Renal pelvis (tissue), 12 donors: ENCODE measurements at places on chromosomes 2 and 18. TPM values are rescaled to one million over a fixed set of nuclear protein-coding genes. Genes with fewer than 3 reads are reported as not detected.

Gene IL1R2
- 1.1 TPM for polyA plus RNA-seq

Gene LCT
- not detected for polyA plus RNA-seq

Gene ELP2
- 116 TPM for polyA plus RNA-seq

Gene ASPRV1
- 4.3 TPM for polyA plus RNA-seq

Gene IL1B
- 0.67 TPM for polyA plus RNA-seq

Gene SERPINB12
- not detected for polyA plus RNA-seq

Gene SLC30A3
- 10.8 TPM for polyA plus RNA-seq

Gene OSBPL6
- polyA plus RNA-seq = 6.5 TPM

Gene COL4A3
- 70.7 TPM for polyA plus RNA-seq

Gene NDUFS1
- polyA plus RNA-seq = 91.1 TPM

Gene AOX1
- 2.3 TPM for polyA plus RNA-seq

Gene ALLC
- not detected for polyA plus RNA-seq

Gene FEV
- 0.17 TPM for polyA plus RNA-seq

Gene SP9
- not detected for polyA plus RNA-seq

Gene MMADHC
- polyA plus RNA-seq = 109 TPM

Gene RESP18
- not detected for polyA plus RNA-seq

Gene LRRC30
- polyA plus RNA-seq = 0.11 TPM

Gene PMS1
- polyA plus RNA-seq = 31.7 TPM

Gene C2orf80
- 0.32 TPM for polyA plus RNA-seq

Gene SLC4A3
- 9.7 TPM for polyA plus RNA-seq

Gene HOXD12
- 0.34 TPM for polyA plus RNA-seq

Gene ACADL
- 14.4 TPM for polyA plus RNA-seq

Gene PKDCC
- 354 TPM for polyA plus RNA-seq

Gene TBR1
- not detected for polyA plus RNA-seq

Gene CIB4
- 0.78 TPM for polyA plus RNA-seq

Gene STAT4
- 7.3 TPM for polyA plus RNA-seq

Gene DNAJC27
- 9.4 TPM for polyA plus RNA-seq
